NCI-H1694 treated with DMSO at 0.1 percent for 48 hours (cell line): ENCODE measurements at places on chromosomes 6 and 20.

GRCh38 chr6:78538002-78538401, 329.3 kb upstream of the IRAK1BP1 start:
- DNase-seq, result no peak

- no peak for DNase-seq
These were observed 622.3 kb downstream of the PTPRT start for GRCh38 chr20:42567409-42567808.

- DNase-seq, result no peak
These were observed 15.2 kb downstream of the CTCFL start for GRCh38 chr20:57509665-57510237.

DNA sequence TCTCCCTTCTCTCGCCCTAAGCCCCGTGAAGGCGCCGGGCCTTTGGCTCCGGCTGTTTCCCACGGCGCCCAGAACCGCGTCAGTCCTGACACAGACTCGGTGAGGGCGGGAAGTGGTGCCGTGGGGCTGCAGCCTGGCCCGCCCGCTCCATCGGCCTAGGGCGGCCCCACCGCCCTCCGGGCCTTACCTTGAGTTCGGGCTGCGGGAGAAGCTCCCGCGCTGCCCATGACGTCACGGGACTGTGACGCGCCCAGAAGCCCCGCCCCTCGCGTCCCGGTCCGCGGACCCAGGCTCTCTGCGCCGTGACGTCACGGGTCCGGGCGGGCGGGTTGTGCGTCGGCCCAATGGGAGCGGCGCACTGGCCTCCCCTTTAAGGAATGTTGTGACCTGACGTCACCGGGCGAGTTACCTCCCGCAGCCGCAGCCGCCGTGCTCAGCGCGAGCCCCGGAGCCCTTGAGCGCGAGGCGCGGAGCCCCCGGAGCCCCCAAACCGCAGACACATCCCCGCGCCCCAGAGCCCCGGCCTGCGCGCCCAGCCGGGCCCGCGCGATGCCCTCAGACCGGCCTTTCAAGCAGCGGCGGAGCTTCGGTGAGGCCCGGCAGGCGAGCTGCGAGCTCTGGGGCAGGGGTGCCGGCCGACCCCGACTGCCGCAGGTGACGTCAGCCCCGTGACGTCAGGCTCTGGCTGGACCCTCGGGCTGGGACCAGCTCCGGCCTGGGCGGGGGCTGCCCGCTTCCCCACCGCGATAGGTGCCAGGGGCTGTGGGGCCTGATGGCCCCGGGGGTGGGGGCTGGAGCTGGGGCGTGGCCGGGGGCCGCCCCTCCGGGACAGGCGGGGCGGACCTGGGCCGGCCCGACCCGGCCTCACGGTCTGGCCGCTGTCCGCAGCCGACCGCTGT, at the start of gene MAP1LC3A:
TSS of gene MAP1LC3A (plus strand) at position 399 of the 899 bp plus-strand sequence. CDS start at position 550, 151 bp downstream.
- no peak for DNase-seq

- DNase-seq, result no peak
These were observed 216.3 kb downstream of the ERMARD start for GRCh38 chr6:169967687-169968086.

DNA sequence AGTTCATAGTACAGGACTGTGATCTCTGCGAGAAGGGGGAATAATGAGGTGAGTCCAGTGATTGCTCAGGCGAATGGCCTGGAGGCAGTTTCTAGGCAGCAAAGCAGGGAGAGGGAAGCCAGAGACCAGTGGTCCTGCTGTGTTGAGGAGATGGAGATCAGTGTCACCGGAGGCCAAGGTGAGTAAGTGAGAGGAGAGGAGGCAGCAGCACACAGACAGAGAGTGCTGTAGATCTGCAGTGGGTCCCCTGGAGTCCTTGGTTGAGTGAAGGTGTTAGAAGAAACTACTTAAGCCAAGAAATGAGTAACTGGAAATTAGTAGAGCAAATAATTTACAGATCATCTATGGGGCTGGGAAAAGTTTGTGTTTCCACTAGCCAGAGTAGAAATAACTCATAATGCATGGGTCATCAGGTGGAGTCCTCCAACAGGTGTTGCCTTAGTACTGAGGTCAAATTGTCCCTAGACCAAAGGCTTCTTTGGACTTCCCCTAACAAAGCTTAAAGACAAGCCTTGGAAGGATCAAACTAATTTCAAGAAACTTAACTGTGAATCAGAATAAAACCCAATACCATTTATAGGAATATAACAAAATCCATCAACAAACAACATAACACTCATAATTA, 13.6 kb downstream of the HEBP2 start:
- no peak for DNase-seq
